Fibroblast of gingiva (primary cell): ENCODE measurements at places on chromosomes 7 and 10.

DNA sequence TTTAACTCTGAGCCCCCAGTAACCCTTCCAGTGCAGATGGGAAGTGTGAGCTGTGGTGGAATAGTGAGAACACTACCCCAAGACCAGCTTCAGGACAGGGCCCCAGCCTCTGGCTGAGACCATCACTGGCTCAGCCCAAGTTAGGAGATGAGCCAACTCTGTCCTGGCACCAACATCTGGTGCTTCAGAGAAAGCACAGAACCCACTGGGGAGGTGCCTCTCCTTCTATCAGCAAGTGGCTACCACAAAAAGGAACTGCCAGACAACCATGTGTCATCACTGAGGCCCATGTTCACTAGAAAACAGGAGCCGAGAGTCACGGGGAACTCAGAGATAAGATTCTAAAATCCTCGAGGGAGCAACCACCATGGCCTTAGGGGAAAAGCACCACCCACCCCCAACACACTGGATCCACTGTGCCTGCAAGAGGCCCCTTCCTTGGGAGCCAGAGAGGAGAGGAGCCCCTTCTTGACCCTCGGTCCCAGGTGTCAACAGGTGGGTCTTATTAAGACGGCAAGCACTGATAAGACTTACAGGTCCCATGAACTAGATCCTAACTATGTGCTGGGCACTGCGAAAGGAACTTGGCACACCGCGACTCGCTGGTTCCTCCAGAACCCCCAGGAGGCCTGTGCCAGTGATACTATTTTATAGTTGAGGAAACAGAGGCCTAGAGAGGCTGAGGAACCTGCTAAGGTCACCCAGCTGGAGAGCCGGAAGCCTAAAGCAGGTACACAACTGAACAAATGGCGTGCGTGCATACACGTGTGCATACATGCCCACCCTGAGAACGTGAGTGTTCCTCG is 102.7 kb downstream of the FAM53B start:
- DNase-seq = peak; percentile 38

DNA sequence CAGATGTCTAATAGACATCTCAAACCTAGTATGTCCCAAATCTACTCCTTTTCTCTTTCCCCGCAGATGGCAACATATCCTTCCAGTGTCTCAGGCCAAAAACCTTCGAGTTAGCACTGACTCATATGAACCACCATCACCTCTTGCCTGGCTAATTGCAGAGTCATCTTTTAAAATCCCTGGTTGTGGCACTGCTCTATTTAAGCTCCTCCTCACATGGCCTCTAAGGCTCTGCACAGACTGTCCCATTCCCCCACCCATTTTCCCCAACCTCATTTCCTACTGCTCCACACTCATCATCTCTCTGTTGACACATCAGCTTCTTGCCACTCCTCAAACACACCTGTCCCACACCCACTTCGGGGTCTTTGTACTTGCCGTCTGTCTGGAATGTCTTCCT is 16.8 kb upstream of the HBP1 start:
- peak; percentile 32 for DNase-seq

DNA sequence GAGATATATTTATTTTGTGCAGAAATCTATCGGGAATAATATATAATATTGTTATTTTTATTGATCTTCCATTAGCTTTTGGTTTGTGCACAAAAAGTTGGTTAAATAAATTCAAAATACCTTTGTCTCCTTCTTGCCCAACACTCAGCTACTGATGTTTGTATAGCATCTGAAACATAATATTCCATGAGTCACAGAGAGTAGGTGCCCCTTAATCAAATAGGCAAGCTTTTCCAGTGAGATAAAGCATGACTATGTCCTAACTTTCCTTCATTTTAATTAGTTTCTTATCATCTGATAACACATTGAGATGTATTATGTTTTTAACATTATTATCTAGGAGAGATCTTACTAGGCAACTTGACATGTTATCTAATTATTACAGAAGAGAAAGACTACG is 432.2 kb downstream of the KIF20B start:
- DNase-seq = no peak

DNA sequence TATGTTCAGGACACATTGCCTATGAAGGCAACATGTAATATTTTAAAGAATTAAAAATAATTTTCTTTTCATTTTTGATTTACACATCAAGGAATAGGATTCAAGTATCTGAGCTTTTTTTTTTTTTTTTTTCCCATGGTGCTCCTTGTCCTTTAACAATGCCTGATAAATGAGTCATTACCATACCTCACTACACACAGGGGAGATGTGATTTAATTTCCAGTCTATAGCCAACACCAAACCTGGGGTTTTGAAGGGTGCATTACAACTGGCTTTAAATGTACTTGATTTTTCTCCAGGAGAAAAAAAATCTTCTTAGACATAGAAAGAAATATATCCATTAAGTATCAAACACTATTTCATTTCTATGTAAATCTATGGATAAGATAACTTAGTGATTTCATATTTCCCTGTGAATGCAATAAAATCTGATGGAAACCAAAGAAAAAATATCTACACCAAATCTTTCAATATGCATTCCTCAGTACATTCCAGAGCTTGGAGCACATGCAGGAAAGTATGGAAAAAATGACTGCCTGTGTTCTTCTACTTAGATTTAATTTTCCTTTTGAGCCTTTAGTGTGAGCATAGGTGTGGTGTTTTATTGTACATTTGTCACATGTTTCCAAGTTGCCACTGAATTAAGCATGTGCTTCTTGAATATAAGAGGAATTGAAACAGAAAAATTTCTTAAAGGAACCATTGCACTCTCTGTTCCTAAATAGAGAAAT is 204.8 kb upstream of the MEOX2 start:
- DNase-seq = peak; percentile 5

GRCh38 chr7:102925976-102926782 is 13.4 kb downstream of the LRRC17 start:
- peak; percentile 26 for DNase-seq

DNA sequence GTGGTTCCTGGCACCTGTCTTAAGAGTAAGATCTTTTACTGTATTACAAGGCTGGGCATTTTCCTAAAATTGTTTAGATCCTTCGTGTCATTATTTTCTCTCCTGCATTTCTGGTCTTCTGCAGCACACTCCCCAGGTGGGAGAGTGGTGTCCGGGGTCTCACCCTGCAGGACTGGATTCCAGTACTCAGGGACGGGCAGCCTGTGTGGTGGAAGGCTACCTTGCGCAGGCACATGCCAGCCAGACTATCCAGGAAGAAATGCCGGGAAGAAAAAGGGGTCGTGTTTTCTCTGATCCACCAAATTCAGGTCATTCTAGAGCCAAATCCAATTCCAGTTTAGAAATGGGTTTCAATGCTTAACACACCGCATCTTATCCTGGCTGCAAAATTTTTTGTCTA is 27.7 kb downstream of the CNPY1 start:
- DNase-seq = no peak

- DNase-seq = no peak
Measured at GRCh38 chr10:1451362-1451888, 285.9 kb downstream of the ADARB2 start.

- no peak for DNase-seq
Measured at GRCh38 chr7:42045961-42046360, 191.0 kb downstream of the GLI3 start.

DNA sequence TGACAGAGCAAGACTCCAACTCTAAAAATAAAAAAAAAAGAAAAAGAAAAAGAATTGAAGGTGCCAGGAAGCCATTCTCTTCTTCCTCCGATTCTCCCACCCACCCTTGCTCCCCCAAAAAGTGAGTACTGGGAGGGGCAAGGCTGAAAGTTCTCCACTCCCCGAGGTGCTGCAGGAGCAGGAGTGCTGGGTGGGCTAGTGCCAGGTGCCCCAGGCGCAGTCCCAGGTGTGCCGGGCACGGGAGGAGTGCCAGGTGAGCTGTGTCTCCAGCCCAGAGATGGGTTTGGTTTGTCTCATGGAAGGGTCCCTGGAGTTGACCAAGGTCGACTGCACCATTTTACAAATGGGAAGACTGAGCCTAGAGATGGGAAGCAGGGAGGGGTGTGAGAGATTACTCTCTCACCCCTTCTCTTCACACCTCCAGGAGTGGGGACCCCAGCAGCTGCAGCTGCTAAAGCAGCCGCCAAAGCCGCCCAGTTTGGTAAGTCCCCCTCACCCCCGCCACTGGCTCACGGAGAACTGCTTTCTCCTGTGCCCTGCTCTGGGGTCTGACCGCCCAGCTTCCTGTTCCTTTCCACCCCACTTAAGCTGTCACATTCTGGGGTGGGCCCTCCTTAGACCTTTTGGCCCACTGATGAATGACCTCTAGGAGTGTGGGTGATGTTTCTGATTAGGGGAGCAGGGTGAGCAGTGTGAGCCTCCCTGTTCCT is 26.2 kb upstream of the LIMK1 start:
- DNase-seq = no peak

DNA sequence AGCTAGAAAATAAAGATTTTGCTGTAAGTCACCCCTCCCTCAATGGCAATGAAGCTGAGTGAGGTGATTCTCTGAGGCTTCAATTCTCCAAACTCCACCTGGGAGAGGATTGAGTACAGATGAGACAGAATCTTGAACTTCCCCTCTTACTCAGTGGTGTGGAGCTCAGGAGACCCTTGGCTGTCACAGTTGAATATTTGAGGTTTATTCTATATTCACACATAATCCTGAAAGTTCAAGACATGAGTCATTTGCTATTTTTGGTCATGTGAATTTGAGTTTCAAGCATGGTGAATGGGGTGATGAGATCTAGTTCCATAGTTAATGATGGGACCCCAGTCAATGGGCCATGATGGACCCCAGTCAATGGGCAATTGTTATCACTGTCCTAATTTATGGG is 13.9 kb upstream of the TECTB start:
- no peak for DNase-seq

DNA sequence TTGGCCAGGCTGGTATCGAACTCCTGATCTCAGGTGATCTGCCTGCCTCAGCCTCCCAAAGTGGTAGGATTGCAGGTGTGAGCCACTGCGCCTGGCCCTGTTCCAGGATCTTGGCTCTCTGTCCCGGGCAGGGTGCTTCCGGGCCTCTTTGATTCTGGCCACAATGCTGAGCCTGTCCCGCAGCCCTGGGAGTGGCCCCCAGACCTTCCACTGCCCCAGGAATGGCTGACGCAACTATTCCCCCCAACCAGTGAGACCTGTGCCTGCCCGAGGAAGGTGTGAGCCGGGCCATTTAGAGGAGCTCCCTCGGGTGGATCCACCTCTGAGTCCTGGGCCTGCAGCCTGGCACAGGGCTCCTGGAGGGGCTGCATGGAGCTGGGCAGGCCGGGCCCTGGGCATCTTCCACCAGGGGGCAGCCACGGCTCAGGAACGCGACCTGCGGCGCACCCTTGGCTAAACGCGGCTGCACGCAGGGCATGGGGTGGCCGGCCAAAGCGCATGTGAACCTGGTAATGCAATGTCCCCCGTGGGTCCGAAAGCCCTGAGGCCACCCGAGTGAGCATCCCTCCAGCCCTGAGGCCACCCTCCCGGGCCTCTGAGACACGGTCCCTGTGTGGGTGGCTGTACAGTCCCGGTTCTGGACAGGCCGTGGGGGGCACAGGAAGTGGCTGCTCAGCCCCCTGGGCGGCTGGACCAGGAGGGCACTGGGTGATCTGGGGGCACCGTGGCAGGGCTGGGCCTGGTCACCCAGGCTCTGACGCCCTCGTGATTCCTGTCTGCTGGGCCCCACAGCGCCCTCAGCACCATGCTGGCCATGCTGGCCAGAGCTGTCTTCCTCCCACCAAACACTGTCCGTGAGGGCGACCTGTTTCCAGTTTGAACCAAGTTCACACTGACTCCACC is 24.8 kb downstream of the GRIFIN start:
- peak; percentile 62 for DNase-seq

- no peak for DNase-seq
Measured at GRCh38 chr7:119086026-119086425, 861.5 kb downstream of the ANKRD7 start.

DNA sequence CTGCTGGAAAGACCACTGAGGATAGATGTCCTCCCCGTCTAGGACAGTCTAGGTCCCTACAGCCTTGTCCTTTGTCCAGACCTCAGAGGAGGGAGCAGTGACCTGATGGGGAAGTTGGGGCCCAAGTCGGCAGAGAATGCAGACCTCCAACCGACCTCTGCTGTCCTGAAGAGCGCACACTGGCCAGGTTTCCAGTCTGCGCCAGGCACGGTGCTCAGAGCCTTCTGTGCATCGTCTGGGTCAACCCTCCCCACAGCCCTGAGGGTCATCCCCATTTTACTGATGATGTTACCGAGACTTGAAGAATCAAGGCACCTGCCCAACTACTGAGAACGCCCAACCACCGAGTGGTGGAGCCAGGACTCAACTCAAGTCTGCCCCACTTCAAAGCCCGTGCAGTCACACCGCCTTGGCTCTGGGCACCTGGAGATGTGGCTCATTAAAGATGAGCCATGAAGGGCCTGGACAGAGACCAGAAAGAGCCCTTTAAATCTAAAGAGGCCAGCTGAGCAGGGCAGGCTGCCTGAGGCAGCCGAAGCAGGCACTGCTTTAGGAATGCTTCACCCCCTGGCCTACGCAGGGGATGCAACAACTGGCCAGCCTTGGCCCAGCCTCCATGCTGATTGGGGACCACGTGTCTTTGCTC is 4.4 kb downstream of the ITPRIP start:
- DNase-seq = no peak

DNA sequence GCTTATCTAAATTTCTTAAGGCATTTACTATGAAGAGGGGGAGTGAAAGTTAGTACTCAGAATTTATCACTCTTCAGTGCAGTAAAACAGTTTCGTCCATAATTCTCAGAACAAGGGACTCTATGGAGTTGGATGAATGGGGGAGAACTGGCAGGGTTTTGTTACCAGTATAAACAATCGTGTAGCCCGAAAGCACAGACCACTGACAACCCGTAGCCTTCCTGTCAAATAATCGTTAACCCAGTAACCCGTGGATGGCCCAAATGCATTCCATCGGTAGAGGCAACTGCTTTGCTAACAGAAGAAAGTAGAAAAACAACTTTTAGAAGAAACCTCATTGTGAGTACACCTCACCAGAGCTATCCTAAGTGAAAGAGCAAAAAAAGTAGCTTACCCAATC is 583.9 kb downstream of the NXPH1 start:
- no peak for DNase-seq
